NCI-H1930 (cell line): ENCODE measurements at places on chromosomes 12 and 14.

DNA sequence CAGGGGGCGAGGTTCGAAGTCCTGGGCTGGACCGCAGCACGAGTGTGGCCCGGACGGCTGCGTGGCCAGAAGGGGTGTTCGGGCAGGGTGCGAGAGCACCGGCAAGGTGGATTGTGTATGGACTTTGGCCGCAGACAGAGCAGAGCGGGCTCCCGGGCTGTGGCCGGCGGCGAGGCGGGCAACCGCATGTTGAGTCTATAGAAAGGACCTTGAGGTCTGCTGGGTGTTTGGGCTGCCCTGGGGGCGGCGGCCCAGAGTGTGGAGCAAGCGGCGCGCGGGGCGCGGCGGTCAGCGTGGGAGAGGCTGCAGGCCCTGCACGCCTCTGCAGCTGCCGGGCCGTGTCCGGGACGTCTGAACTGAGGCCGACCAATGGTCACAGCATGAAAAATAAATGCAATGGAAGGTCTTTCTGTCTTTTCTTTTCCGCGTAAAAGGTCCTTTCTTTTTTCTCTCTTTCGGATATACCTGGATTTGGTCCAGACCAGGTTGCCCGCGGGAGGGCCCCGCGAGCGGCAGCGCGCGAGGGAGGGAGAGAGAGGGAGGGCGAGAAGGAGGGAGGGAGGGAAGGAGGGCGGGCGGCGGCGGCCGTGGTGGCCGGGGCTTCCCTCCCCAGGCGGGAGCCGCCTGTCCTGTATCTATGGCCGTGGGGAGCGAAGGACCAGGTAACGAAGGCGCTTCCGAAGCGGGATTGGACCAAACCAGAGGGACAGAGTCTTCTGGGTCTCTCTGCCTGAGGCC is 5.5 kb upstream of the HOXC9 start:
- DNase-seq: no peak

- DNase-seq: no peak
Measured at GRCh38 chr12:76252031-76252430, 96.2 kb downstream of the BBS10 start.

- DNase-seq: no peak
Measured at GRCh38 chr14:90971687-90972086, 88.8 kb downstream of the RPS6KA5 start.

GRCh38 chr14:102351023-102351422 is 11.7 kb downstream of the CINP start:
- no peak for DNase-seq

GRCh38 chr12:32569259-32569658 is 109.8 kb upstream of the DNM1L start:
- DNase-seq: no peak

- no peak for DNase-seq
Measured at GRCh38 chr12:26196421-26196716, 996 bp downstream of the SSPN start.

DNA sequence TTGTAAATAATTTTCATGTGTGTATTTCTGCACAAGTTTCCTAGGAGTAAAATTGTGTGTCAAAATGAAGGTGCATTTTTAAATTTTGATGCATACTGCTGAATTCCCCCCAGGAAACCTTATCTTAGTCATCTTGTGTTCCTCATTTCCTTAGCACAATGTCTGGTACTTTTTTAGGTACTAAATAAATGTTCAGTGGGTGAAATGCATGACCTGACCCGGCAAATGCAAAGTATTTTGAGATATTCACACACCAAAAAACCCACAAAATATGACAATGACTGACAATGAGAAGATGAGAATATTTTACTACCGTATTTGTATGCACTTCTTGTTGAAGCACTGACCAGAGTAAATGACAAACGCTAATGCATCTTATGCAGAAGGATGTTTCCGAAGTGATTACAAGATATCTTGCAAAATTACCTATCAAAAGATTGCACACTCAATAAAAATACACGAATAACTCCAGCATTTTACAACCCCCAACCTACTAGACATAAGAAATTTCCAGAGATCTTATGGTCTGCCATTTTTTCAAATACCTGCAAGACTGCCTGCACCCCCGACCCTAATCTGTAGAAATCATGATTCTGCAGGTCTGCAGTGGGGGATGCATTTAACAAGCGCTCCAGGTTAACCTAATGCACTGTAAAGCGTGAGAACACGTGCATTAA is 895 bp upstream of the PRKAB1 start:
- no peak for DNase-seq

- no peak for DNase-seq
Measured at GRCh38 chr12:18139254-18139653, 49.3 kb upstream of the RERGL start.

- no peak for DNase-seq
Measured at GRCh38 chr12:92802906-92803305, 100.1 kb downstream of the PLEKHG7 start.

- DNase-seq: peak; percentile 39
Measured at GRCh38 chr14:51846631-51847488, 13.6 kb upstream of the GNG2 start.

DNA sequence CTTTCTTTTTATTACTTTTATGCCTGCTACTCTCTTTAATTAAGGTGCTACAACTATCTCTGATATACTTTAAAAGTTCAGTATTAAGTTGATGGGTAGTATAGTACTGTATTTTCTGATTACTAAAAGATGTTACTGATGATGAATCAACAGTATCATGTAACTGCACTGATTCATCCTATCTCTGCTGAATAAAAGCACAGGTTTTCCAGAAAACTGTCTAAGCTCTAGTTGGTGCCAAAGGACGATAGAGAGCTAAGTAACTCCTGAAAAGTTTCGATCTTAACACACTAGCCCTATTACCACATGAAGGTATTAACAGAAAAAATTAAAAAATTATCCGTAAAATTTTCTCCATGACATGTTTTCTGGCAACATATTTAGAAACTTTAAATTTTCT is 2.1 kb downstream of the SCAF11 start:
- DNase-seq: no peak

DNA sequence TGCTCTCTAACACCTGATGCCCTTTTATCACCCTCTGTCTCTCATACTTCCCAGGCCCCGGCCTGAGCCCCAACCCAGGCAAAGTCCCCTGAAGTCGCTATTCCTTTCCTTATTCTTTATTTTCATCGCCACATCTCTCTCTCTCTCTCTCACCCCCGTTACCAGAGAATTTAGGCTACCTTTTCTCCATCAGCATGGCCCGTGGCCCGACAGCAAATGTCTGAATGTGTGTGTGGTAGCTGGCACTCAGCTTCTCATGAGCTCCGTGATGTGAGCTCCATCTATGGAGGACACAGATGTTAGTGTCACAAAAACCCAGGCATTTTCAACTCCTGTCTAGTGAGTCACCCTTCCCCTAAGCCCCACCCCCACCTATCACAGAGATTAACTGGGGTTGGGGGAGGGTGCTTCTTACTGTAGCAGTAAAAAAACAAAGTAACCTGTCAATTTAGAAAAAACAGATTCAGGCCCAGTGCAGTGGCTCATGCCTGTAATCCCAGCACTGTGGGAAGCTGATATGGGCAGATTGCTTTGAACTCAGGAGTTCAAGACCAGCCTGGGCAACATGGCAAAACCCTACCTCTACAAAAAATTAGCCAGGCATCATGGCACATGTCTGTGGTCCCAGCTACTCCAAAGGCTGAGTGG is 53.8 kb downstream of the VCPKMT start:
- no peak for DNase-seq

DNA sequence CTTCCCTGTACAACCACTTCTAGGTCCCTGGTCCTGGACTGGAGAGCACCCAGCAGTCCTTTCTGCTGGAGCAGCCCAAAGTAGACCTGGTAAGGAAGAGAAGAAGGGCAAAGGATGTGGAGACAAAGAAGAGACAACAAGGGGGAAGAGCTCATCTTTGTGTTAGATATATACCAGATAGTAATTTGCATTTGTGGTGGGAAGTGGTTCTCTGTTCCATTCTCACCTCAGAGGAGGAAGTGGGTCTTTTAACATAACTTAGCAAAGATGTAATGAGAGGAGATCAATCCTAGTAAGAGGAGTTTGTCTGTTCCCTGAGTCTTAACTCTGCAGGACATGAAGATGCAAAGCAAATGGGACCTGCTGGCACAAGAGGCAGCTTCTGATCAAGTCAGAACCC is 8.0 kb downstream of the CCDC198 start:
- DNase-seq: no peak

DNA sequence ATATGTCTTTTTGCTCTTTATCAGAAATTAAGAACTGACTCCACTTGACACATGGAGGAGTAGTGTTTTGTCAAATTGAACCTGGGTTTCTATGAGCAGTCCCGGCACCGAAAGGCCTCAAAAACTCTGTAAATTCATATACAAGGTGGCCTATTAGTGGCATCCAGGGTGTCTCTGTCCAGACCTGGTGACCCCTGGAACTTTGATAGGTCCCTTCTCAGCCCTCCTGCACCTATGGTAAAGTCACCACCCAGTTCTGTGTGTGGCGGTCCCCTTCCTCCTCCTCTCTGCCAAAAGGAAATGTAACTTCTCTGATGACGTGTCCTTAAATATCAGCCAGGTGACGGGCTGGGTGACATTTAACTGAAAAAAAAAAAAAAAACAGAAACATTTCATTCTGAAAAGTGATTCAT is 204.0 kb upstream of the FOXN3 start:
- DNase-seq: no peak

- DNase-seq: no peak
Measured at GRCh38 chr14:68147303-68147702, 327.7 kb downstream of the RAD51B start.

GRCh38 chr14:67263499-67264149 is 22.4 kb downstream of the PALS1 start:
- DNase-seq: no peak

GRCh38 chr12:75564852-75565251 is 53.4 kb upstream of the KRR1 start:
- DNase-seq: no peak

DNA sequence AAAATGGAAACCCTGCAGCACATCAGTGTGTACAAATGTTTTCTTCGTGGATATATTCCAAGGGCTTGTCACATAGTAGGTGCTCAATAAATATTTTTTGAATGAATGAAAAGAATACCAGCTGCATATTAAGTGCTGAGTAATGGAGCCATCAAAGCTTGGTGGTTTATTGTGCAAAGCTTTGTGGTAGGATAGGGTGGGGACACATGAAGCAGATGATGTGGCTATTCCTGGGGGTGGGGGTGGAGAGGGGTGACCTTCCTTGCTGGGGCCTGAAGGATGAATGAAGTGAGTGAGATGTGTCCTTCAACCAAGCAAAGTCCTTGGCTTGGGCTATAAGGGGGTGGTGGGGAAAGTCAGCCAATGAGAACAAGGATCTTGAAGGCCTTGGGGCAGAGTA is 4.3 kb upstream of the KRT81 start:
- no peak for DNase-seq

DNA sequence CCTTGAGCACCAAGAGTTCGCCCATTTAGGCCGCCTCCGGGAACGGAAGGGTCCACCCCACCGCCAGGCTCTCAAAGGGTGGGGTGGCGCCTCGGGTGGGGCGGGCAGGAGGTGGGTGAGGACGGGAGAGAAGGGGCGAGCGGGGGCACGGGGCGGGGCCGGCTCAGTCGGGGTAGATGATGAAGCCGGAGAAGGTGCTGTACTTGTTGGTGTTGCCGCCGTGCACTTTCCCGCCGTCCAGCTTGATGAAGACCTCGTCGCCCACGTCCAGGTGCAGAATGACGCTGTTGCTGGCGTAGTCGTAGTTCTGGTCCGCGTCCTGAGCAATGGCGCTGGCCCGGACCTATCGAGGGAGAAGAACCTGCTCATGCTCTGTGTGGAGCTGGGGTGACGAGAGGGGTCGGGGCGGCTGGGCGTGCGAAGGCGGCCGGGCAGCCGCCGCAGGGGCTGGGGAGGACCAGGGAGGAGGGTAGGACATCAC is 4.1 kb downstream of the C1QL4 start:
- DNase-seq: no peak

GRCh38 chr14:38199076-38199475 is 8.6 kb upstream of the SSTR1 start:
- DNase-seq: no peak

- no peak for DNase-seq
Measured at GRCh38 chr12:15605881-15606590, 183.2 kb downstream of the EPS8 start.

DNA sequence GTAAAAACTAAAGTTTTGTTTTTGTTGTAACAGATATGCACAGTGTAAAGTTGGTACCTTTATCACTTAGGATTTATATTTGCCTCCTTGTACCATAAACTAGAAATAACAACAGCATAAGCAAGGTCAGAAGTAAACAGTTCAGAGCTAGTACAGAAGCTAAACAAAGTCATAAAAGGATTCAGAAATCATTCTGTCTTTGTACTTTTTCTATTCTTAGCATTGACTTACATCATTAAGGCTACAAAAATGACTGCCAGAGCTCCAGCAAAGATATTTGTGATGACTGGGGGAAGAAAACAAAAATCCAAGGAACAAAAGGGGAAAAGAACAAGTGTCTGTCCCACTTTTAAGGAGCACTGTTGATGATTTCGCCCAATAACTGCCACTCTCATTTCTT is 347.2 kb downstream of the CCDC91 start:
- no peak for DNase-seq

GRCh38 chr14:76212242-76212641 is 60.5 kb downstream of the GPATCH2L start:
- DNase-seq: no peak

- DNase-seq: no peak
Measured at GRCh38 chr12:106078358-106079010, 60.3 kb downstream of the NUAK1 start.

DNA sequence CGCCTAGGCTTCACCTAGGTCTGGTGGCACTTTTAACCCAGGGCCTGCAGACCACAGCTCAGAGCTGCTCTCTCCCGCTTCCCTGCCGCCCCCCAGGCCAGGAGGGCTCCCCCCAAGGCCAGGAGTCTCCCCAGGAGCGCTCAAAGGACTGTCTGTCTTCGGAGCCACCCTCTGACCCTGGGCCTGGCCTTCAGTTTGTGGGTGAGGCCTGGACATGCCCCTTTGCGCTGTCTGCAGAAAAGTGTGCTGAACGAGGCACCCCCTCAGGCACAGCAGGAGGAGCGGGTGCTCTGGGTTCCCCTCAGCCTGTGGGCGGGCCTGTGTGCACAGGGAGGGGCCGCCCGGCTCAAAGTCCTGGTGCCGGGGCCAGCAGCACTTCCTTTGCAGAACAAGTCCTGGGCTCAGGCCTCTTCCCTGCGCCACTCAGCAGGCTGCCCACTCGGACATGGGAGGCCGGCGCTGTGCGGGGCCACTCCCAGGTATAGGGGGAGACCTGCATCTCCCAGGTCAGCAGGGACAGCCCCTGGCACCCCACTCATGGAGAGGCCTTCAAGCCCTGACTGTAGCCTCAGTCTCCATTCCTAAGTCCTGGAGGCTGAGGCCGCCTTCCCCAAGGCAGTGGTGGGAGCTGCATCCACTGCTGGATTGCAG is 14.3 kb downstream of the DEGS2 start:
- DNase-seq: no peak

DNA sequence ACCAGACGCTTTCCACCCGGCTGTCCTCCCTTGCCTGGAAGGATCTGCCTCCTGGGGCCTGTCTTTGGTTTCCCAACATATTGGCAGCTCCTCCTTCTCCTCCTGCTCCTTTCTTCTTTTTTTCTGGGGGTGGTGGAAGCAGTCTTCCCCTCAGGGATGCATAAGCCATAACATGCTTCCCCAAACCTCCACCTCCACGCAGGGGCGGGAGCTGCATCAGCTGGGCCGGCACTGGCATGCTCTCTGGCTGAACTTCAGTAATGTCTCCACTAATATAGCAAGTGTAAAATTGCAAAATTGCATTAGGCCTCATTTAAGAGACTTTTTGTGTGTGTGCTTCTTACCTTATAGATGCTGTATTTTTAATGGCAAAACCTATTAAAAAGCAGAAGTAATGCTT is 58.6 kb downstream of the GLT1D1 start:
- DNase-seq: no peak

GRCh38 chr12:112322441-112322840 is 59.8 kb downstream of the HECTD4 start:
- no peak for DNase-seq

GRCh38 chr12:52038447-52038846 is 12.8 kb upstream of the NR4A1 start:
- no peak for DNase-seq
